ENCODE measurements at places on chromosomes 4 and X.

DNA sequence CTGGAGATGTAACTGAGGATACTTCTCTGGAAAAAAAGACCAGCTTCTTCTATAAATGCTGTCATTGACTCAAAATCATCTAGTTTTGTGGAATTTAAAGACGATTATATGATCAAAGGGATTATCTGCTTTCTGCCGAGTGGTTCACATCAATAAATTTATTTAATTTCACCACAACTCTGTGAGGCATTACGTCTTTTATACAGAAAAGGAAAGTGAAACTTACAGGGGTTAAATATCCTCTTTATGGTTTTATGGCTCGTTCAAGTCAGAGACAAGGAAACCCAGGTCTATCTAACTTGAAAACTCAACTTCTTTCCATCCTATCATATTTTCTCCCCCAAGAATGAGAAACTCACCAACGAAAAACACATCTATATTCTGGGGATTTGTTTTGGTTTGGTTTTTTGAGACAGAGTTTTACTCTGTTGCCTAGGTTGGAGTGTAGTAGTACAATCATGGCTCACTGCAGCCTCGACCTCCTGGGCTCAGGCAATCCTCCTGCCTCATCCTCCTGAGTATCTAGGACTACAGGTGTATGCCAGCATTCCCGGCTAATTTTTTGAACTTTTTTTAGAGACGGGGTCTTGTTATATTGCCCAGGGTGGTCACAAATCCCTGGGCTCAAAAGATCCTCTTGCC is 377.9 kb upstream of the EMCN start:
- DNase-seq, result no peak

- DNase-seq, result no peak
Observed at GRCh38 chrX:47264483-47265173, 31.8 kb downstream of the USP11 start.

DNA sequence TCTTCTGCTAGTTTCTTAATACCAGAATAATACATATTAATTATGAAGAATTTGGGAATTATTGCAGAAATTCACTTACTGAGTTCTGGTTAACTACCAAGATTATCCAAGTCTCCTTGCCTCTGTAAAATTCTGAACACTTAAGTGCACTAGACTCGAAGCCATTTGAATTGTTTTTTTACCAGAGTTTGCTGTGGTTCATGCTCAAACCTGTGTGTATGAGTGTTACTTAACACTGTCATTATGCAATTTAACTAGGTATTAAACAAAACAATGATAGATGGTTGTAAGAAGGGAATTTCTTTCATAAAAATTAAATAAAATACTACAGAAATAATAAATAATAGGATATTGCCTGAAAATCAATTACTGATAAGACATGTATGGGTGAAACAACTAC is 145.6 kb upstream of the FAT4 start:
- no peak for DNase-seq

GRCh38 chrX:12469296-12469695 is 321.9 kb upstream of the PRPS2 start:
- no peak for DNase-seq

DNA sequence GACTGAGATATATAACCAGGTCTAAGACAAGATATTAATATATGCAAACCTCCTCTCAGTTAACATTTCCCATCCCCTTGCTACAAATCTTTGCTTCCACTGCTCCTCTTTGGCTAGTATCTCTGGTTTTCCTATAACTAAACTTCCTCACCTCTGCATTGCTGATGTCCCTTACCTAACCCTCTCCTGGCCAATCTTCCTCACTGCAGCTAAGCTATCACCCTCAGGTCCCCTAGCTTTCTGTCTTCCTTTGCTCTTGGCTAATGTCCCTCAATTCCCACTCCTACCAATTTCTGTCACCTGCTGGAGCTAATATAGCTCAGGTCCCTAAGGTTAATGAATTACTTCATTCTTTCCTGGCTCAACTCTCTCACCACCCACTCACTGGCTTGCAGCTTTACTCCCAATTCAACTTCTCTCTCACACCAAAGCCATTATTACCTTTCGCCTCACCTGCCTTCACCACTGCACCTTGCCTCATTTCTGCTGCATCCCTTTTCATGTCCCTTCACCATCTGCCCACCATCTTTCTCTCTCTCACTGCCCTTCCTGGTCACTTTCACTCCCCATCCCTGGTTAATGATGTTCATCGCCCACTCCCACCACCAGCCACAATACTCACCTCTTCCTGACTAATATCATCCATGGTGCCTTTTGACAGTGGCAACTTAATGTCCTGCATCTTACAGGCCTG is 26.7 kb downstream of the SMC1A start:
- DNase-seq, result no peak

DNA sequence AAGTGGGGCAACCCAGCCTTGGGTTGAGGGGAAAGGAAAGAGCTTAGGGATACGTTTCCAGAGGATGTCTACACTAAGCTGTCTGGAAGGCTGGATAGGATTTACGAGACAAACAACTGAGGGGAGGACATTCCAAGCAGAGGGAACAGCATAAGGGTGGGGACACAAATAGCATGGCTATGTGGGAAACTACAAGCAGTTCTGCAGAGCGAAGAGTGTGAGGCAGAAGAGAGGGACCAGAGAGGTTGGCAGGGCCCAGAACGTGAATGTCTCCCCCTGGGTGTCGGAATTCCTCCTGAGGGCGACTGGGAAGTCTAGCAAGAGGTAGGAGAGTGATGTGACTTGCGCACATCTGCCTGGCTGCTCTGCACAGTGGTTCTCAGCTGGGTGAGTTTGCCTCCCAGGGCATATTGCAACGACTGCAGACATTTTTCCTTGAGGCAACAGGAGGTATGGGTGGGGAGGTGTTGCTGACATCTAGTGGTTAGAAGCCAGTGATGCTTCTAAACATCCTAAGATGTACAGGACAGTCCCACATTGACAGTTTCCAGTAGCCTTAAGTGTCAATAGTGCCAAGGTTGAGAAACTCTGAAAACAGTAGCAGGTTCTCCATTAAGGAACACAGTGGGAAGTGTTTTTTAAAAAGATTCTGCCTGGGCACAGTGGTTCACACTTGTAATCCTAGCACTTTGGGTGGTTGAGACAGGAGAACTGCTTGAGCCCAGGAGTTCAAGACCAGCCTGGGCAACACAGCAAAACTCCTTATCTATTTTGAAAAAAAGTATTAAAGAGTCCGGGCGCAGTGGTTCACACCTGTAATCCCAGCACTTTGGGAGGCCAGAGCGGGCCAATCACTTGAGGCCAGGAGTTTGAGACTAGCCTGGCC is 9.2 kb downstream of the NDUFA1 start:
- peak; percentile 48 for DNase-seq
